ENCODE measurements at places on chromosomes 5 and 9.

DNA sequence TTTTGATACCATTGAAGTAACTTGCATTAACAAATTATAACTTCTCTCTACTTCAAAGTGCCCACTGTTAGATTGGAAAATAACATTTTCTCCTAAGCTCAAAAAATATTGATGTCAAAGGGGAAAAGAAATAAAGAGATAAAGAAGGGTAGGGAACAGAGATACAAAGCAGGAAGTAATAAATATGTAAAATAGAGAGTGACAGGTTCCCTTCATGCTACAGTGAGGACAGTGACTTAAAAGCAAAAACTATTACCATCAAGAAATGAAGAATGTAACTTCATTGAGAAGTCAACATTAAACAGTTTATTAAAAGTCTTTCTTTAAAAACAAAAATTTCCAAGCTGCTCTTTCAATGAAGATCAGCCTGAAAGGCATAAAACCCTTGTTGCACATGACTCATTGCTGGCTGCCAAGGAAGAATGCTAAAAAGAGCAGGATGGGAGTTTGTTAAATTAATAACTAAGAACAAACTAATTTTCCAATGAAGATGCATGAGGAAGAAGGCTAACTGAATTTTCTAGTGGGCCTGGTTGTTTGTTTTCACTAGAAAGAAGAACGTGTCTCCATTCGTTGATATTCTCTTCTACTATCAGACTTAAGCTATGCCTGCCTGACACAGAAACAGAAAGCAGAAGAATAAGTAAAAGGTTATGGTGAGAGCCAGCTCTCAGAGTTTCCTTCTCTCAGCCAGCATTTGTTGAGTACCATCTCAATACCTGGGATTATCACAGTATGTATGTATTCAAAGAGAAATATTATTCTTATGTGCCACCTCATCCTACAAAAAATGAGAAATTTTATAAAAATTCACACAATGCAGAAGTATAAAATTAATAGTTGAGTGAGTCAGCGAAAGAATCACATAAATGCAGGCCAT lies 197.8 kb upstream of the NREP start:
- no peak for DNase-seq

GRCh38 chr5:94192658-94193391 lies 425.6 kb downstream of the KIAA0825 start:
- no peak for DNase-seq

DNA sequence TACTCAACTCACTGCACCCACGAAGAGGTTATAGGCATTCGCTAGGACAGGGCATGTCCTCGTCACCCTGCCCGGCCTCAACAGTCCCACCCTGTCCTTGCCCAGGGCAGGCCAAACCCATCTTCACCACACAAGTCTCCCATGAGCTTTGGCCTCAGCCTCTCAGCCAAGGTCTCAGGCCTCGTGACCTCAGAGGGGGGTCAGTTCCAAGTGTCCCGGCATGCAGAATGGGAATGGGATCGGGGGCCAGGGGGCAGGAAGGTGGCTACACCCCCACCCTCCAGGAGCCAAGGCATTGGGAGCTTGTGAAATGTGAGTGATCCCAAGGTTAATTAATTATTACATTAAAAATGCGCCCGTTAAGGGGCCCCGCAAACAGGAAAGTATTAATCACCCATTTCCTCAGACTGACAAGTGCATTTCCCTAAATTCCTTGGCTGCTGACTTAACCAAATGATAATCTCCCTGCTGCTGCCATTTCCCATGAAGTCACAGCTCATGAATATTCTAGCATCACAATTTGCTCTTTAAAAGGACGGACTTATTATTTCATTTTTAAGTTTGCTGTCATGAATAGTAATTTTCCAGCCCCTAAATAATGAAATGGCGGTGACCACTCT lies 8.0 kb upstream of the UBAC1 start:
- DNase-seq = no peak

GRCh38 chr5:91639744-91640143 lies 256.6 kb upstream of the ARRDC3 start:
- no peak for DNase-seq

DNA sequence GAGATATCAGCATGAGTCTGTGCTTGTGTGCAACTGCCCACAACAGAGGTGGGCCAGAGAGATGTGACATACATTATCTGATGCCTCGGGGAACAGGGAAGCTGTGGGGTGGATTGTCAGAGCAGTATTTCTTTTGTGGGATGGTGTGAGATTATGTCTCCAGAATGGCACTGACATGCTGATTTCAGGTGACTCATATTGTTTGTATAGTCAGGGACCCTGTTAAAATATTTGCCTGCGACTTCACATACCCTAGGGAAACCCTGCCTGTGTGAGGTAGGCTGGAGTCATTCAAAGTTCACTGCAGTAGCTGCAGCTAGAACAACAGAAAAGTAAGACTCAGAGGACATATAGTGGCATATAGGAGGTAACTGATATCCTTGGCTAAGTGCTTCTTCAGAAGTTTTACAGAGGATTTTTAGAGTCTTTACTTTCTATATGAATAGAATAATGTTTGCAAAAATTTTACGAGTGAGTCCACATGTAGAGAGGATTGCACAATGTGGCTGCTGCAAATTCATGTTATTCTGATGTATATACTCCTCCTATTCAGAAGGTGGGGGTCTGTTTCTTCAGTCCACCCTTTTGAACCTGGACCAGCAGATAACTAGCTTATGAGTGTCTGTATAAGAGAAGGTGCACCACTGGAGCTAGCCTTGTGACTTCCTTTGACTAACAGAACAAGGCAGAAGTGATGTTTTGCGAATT lies 89.3 kb downstream of the MACIR start:
- DNase-seq = no peak

DNA sequence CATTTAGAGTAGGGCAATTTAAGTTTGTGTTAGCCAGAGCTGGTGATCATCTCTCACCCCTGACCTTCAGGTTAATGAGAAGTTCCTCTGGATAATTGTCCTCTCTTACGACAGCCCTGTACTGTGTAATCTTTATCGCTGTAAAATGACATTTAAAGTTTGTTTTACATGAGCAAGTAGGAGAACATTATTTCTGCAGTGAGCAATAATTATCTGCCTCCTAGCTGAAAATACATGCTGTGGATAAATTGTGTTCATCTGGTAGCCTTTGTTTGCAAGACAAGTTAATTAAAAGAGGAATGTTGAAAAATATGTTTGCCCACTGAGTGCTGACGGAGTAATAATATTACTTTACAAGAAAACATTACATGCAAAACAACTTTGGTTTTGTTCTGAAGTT lies 1083.8 kb upstream of the NUDT12 start:
- DNase-seq = no peak

DNA sequence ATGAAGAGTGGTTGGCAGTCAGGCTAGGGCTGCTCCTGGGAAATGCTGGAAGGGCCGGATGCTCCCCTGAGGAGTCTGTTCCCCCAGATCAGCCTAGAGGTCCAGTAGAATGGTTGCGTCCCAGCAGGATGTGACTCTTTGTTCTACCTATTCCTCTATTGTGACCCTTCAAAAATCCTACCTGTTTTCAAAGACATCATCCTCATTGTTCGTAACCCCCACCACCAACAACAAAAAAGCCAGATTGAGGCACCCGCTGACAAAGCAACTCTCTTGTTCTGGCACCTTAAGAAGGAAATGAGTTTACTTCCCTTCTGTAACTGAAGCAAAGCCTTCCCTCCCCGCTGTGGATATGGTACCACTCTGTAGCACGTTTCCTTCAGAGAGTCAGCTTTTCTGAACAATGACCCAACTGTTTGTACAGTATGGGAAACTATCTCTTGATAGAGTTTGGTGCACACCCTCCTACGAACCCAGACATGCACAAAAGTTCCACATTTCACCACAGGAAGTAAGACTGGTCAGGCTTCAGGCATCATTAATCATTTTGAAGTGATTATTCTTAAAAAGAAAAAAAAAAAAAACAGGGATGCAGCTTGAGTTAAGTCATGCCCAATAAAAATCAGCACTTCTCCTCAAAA lies 207.2 kb downstream of the ENC1 start:
- DNase-seq = no peak

DNA sequence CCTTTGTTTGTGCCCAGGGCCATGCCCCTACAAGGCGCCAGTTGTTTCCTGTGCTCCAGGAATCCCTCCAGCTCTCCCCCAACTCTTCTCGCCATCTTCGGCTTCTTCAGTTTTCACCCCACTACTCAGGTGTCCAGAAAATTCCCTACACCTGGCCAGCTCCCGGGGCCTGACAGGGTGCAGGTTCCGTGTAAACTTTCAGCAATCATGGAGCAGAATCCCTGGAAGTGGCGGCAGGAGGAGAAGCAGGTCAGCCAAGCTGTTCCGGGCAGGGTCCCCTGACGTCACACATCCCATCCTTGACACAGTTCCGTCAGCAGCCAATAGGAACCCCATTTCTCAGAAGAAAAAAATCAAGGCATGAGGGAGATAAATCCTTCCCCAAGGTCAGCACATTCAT lies 12.2 kb upstream of the ADGRD2 start:
- no peak for DNase-seq

Data from NCI-H774 (cell line).